Vagina (tissue), 2 donors: ENCODE measurements at places on chromosomes 7 and 10.

DNA sequence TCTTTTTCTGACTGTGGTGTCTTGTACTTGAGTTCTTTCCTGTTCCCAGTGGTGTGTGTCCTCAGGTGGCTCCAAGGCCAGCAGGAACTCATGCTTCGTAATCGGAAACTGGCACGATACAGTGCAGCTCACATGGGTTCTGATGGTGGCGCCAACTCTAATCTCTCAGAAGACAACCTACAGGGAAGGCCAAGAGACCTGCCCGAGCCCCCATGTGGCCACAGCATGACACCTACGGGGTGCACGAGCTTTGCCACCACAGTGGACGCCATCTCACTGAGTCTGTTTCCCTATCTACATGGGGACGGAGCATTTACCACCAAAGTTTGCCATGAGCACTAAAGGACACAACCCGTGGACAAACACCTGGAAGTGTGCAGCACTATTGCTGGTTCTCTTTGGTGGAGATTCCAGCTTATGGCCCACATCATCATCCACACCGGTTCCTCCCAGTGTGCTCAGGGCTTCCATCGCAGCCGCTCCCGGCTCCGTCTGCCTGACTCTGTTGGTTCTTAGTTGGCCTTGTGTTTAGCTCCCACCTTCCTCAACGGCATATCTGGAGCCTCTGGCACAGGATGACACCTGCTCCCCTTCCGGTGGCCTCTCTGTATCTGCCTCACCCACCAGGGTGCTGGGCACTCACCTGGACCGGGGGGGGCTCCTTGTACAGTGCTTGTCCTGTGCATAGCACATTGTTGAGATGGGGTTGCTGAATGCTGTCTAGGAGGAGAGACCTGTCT is 586.6 kb upstream of the MKI67 start:
- peak; percentile 84 for DNase-seq
- H3K4me3 ChIP-seq = no peak overlapping the region
- H3K27ac ChIP-seq = no peak overlapping the region
- no peaks in the 10 kb centered on the region for H3K36me3 ChIP-seq

DNA sequence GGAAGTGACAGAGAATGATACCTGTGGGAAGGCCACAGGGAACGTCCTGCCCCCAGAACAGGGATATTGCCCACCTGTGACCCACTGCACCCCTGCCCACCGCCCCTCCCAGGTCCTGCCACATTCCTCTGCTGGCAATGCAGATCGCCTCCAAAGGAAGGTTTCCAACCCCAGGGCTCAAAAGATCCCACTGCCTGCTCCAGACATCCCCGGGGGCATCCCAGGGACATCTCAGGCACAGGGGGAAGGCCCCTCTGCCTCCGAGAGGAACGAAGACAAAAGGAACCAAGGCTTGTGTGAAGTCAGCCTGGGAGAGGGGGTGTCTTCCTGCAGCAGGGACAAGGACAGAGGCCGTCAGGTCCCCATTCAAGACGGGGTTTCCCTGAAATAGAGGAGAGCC is 28.5 kb downstream of the NUDT1 start:
- no peak overlapping the region for H3K4me3 ChIP-seq
- H3K4me1 ChIP-seq = peaks cover 6% of the 10 kb centered on the region
- no peak overlapping the region for H3K27ac ChIP-seq
- no peaks in the 10 kb centered on the region for H3K27me3 ChIP-seq

DNA sequence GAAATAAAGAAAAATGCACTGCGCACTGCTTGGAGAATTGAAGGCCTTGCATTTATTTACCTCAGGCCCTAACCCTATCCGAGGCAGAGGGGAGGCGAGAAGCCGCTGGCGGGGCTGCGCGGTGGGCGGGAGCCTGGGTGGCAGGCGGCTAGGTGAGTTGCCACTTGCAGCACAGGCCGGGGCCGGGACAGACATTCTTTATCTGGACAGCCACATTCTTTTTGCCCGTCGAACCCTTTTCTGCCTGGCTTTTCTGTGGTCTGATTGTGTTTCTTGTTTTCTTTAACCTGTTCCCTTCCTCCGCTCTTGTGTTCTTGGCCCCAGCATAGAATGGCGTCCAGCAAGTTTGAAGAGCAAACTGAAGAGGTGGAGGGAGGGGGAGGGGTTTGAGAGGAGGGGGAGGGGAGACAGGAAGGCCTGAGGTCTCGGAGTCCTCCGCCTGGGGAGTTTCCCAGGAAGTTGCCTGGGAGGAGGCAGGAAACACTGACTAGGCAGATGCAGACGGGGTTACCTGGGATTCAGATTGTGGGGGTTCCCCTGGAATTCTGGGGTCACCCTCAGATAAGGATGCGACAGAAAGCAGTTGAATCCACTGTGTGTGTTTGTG is 5.1 kb downstream of the SHH start:
- no peak for DNase-seq
- H3K36me3 ChIP-seq = no peaks in the 10 kb centered on the region
- H3K27me3 ChIP-seq = peaks cover 14% of the 10 kb centered on the region
- H3K4me3 ChIP-seq = no peak overlapping the region

- H3K4me1 ChIP-seq = no peaks in the 10 kb centered on the region
- no peak overlapping the region for H3K27ac ChIP-seq
- no peak overlapping the region for H3K4me3 ChIP-seq
- no peaks in the 10 kb centered on the region for H3K36me3 ChIP-seq
- no peak for DNase-seq
Observed at GRCh38 chr10:25999295-25999981, 65.4 kb downstream of the MYO3A start.

DNA sequence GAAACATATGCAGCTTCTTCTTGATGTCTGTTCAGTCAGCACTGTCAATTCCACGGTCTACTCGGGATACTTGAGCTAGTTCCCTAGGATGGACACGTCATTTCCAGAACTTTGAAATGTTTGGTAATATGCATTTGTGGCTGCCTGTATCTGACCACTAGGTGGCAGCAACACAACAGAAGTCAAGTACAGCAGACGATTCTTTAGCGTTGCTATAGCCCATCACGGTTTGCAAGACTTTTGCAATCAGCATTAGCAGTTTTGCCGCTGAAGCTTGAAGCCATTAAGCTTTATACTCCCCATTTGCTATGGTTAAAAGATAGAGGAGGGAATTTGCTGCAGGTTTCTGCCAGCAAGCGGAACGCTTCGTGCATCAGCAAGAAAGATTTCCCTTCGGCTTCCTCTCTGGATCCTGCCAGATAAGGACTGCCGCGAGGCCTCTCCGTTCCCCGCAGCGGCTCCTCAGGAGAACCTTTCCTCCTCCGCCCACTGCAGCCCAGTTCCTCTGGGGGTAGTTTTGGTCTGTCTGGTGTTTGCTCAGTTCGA is 63.5 kb downstream of the ABCC2 start:
- H3K4me3 ChIP-seq = peak overlapping the region; percentile 24
- H3K27ac ChIP-seq = peak overlapping the region; percentile 38
- H3K36me3 ChIP-seq = no peaks in the 10 kb centered on the region
- H3K27me3 ChIP-seq = no peaks in the 10 kb centered on the region

GRCh38 chr10:132113206-132113605 is 47.5 kb downstream of the JAKMIP3 start:
- no peak for DNase-seq
- H3K4me1 ChIP-seq = no peaks in the 10 kb centered on the region
- H3K27ac ChIP-seq = no peak overlapping the region

DNA sequence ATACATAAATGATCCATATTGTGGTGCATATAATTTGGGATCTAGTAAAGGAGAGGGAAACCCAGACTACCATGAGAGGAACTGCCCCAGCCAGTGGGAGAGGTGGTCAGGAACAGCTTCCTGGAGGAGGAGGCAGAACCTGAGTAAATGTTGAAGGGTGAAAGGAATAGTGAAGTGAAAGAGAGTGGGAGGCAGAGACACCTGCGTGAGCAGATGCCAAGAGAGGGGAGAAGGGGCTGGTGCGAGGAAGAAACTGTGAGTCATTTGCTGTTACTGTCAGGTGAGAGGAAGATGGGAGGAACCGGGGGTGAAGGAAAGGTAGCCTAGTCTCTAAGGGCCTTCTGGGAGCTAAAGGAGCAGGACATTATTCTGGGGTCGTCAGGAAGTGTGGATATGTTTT is 294.8 kb downstream of the GRID1 start:
- H3K27me3 ChIP-seq = no peaks in the 10 kb centered on the region
- H3K4me1 ChIP-seq = no peaks in the 10 kb centered on the region
- peak; percentile 40 for DNase-seq
- H3K4me3 ChIP-seq = no peak overlapping the region

DNA sequence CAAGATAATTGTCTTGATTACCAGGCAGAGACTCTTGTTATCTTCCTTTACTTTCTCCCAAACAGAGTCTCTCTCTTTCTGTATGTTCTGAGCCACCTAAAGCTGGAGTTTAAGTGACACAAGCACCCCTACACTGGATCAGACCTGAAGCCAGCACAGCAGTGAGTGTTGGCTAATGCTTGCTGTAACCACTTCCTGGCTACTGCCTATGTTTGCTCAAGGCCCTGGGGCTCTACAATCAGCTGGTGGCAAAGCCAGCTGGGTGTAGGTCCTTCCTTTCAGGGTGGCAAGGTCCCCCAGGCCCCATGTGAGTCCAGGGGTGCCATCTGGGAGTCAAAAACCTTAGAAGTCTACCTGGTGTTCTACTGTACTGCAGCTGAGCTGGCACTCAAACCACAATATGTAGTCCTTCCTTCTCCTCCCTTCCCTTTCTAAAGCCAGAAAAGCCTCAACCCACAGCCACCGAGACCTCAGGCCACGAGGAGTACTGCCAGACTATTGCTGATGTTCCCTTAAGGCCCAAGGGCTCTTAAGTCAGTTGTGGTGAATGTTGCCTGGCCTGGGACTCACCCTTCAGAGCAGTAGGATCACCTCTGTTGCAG is 416.3 kb downstream of the ADRA2A start:
- peak; percentile 79 for DNase-seq
- no peaks in the 10 kb centered on the region for H3K27me3 ChIP-seq
- no peaks in the 10 kb centered on the region for H3K36me3 ChIP-seq
- H3K27ac ChIP-seq = no peak overlapping the region

DNA sequence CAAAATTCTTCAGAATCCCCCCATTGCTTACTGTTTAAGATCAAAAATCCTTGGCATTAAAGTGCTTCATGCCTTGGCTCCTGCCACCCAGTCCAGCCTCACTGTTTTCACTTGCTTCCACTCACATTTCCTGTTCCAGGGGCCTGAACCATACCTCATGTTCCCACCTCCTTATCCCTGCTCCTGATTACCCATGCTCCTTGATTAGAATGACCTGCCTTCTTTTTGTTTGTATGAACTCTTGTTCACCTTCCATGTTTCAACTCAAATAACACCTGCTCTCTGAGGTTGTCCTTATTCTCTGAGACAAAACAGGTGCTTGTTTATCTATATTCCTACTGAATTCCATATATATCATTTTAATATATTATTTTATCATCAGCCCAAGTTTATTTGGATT is 77.1 kb upstream of the VSTM2A start:
- H3K36me3 ChIP-seq = no peaks in the 10 kb centered on the region
- H3K4me1 ChIP-seq = no peaks in the 10 kb centered on the region

- H3K27me3 ChIP-seq = no peaks in the 10 kb centered on the region
- H3K27ac ChIP-seq = peak overlapping the region; percentile 89
- peak overlapping the region; percentile 96 for H3K4me3 ChIP-seq
- no peaks in the 10 kb centered on the region for H3K36me3 ChIP-seq
Observed at GRCh38 chr7:40135317-40135610, 459 bp downstream of the SUGCT start.

- no peaks in the 10 kb centered on the region for H3K36me3 ChIP-seq
- no peaks in the 10 kb centered on the region for H3K4me1 ChIP-seq
- no peaks in the 10 kb centered on the region for H3K27me3 ChIP-seq
- DNase-seq = no peak
Observed at GRCh38 chr10:88309365-88309764, 273.8 kb downstream of the RNLS start.

GRCh38 chr10:111539246-111539645 is 462.4 kb downstream of the ADRA2A start:
- H3K27me3 ChIP-seq = no peaks in the 10 kb centered on the region
- no peaks in the 10 kb centered on the region for H3K36me3 ChIP-seq
- no peak overlapping the region for H3K4me3 ChIP-seq
- H3K27ac ChIP-seq = no peak overlapping the region
- no peaks in the 10 kb centered on the region for H3K4me1 ChIP-seq

DNA sequence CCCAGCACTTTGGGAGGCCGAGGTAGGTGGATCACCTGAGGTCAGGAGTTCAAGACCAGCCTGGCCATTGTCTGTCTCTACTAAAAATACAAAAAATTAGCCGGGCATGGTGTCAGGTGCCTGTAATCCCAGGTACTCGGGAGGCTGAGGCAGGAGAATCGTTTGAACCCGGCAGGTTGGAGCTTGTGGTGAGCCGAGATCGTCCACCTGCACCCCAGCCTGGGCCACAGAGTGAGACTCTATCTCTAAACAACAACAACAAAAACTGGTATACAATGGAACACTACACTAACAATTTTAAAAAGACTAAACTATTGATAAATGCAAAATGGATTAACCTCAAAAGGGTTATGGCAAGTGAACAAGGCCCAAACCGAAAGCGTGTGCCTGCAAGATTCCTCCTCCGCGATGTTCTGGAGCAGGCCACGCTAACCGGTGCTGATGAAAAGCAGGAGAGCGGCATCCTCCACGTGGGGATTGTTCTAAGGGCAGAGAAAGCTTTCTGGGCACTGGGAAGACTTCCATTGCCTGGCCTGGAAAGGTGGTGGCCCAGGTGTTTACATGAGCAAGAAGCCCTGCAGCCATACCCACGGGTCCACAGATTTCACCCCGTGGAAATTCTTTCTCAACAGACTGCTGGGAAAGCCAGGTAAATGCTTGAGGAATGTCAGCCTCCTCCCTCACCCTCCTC is 53.8 kb downstream of the PDGFA start:
- no peak overlapping the region for H3K4me3 ChIP-seq
- no peak for DNase-seq
- H3K36me3 ChIP-seq = no peaks in the 10 kb centered on the region
- peaks cover 15% of the 10 kb centered on the region for H3K4me1 ChIP-seq
- no peak overlapping the region for H3K27ac ChIP-seq
- H3K27me3 ChIP-seq = no peaks in the 10 kb centered on the region
